ENCODE measurements at places on chromosomes 16 and 17. TPM values are rescaled to one million over a fixed set of nuclear protein-coding genes. Genes with fewer than 3 reads are reported as not detected.

GRCh38 chr17:61908292-61909037 is 19.3 kb downstream of the INTS2 start:
- DNase-seq = no peak

DNA sequence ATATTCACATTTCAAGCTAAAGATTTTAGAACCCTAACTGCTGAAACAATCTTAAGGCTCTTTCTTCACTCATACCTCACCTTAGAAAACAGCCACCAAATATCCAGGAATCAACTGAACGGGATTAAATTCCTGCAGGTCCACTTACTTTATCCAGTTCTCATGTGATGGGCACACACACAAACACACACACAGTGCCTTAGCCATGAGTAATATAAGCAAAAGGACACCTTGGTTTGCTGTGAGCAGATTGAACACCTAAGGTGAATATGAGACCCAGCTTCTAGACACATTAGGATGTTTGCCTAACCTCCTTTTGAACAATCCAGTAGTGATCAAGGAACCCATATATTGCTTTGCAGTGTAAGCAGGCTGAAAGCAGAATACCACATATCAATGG is 81.5 kb downstream of the TUBD1 start:
- no peak for DNase-seq

GRCh38 chr17:38587947-38588787 is 17.6 kb downstream of the SRCIN1 start:
- DNase-seq = no peak

DNA sequence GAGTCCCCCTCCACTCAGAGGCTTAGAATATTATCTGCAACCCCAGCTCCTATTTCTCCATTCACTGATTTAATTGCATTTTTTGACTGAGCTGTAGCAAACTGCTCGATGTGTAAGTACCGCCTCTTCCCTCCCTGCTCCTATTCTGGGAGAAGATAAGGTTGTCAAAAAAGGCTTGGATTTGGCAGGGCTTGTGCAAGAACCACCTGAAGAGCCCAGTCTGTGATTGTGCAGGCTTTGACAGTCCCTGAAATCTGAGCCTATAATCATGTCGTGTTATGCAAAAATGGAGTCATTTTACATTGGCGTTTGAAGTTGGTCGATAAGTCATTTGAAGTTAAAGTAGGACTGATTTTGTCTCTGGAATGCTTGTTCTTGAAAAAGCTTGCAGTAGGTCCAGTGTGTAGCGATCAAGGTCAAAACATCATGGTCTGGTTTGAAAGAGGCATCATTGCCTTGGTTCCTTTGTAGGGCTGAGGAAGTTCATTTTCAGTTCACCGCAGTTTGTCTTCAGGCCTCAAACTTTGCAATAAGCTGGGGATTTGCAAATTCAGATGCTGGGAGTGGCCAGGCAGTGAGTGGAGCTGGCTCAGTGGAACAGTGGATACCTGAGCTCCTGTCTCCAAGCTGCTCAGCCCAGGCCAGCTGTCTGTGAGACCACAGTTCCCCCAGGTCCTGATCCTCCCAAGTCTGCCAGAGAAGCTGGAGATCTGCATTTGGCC is 68.8 kb downstream of the KATNIP start:
- DNase-seq = no peak

DNA sequence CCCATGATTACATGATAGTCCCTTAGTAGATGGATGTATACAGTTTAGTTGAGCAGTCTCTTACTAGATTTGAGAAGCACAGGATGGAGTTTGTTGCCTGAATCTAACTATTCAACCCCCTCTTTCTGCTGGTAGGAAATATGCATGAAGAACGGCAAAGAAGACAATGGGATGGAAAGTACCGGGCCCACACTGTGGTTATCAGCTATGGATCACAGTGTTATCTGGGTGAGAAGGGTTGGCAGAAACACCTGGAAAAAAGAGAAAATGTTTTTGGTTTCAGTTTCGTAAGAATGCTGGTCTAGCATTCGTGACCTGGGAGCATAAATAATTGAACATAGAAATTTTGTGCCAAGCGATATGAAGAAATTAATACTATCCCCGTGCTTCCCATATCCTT is 53.1 kb downstream of the ANKFN1 start:
- no peak for DNase-seq

GRCh38 chr17:64787921-64788271 is 125.8 kb upstream of the SMURF2 start:
- no peak for DNase-seq

DNA sequence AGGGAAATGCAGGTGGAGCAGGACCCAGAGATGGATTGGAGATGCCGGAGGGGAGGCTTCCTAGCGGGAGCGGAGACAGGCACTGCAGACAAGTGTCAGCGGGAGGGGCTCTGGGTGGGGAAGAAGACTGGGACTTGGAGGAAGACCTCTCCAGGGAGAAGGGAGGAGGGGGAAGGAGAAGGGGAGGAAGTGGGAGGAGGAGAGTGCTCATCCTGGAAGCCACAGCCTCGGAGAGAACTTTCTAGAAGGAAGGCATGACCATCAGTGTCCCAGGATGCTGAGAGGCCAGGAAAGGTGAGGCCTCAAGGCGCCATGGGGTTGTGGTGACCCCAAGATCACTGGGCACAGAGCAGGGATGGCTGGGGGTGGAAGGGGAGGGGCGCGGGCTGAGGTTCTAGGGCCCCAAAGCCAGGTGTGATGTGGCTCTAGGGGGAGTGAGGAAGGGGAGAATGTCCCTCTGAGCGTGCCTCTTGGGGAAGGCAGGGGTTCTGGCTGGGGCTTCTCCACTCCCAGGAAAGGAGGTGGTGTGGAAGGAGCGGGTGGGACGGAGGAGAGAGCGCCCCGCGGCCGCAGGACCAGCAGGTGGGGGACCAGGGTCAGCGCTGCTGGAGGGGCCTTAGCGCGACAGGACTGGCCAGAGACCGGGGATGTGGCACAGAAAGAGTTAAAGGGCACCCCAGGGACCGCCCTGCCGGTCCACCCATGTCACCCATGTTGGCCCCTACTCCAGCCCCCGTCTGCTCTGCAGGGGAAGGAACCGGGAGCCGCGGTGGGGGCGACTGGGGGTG is 900 bp upstream of the GCGR start:
- no peak for DNase-seq

- DNase-seq = no peak
Observed at GRCh38 chr16:35485915-35486314, 2026.5 kb downstream of the TP53TG3F start.

GRCh38 chr17:39782481-39782880 is 44.7 kb downstream of the GRB7 start:
- peak; percentile 19 for DNase-seq

DNA sequence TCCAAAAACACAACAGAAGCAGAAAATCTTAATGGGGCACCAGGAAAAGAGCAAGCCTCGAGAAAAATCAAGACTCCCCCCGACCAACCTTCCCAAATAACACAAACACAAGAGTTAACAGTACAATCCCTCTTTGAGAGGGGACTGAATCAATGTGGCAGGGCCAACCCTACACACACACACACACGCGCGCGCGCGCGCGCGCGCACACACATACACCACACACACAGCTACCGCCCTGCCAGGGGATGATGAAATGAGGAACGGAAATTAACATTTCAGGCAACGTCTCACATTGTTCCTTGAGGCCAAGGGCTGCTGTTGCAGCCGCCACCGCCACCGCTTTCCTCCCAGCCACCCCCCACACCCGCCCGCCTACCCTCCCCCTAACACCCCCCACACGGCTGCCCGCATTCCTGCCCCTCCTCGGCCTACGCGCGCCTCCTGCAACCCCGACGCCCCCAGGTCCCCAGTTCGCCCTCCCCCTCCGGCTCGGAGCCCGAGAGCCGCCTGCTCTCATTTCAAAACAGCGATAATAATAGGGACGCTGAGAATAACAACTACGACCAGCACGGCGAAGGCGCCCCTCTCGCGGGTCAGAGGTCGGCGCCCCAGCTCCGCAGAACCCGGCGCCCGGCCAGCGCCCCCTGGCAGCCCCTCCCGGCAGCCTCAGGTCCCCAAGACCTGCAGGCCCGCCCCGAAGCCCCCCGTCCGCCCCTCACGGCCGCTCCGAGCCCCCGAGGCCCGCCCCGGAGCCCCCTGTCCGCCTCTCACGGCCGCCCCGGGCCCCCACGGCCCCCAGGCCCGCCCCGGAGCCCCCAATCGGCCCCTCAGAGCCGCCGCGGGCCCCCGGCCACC is 1.1 kb downstream of the ANKRD11 start:
- DNase-seq = peak; percentile 88

DNA sequence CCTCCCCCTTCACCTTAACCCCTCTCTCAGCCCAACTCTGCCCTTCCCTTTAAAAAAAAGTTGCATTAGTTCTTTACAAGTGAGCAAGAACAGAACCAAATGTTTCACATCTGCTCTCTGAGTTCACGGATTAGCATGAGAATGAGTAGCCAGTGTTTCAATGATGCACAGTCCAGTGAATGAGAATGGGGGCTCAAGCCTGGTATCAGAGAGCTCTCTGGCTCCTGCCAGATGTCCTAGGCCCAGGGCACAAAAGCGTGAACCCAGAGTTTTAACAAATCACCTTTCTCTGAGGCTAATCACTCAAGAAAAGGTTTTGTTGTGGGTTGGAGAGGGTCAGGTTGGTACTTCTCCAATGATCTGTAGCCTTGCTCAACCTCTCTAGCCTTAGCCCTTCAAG is 41.5 kb upstream of the HS3ST3A1 start:
- no peak for DNase-seq

DNA sequence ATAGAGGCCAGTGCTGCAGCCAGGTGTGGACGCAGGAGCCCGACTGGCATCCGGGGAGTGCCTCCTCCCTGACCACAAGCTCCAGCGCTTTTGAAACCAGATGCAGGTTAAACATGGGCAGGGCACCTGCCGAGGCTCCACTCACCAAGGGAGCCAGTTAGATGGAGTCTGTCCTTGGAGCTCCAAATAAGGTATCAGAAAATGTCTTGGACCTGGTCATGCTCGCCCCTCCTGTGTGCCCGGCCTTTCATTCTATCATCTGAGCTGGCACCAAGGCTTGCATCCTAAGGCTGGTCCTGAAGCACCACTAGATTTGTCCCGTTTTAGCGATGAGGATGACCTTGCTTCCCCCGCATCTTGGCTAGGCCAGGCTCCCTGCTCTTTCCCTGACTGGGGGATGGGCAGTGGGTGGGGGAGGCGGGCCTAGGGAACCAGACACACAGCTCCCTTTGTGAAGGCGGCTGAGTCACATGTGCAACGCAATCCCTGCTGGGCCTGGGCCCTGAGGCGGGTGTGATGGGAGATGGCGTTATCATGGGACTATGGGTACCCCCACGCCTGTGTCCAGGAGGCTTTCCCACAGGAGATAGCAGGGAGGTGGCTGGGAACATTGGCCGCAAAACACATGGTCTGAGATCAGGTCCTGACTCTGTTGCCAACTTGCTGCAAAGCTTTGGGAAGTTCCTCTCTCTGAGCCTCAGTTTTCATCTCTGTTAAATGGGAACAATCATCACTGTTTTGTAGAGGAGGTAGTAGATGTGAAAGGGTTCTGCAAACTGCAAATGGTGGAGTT is 5.0 kb upstream of the ADGRG1 start:
- peak; percentile 88 for DNase-seq

GRCh38 chr16:56382901-56383355 is 42.4 kb downstream of the AMFR start:
- DNase-seq = peak; percentile 37

DNA sequence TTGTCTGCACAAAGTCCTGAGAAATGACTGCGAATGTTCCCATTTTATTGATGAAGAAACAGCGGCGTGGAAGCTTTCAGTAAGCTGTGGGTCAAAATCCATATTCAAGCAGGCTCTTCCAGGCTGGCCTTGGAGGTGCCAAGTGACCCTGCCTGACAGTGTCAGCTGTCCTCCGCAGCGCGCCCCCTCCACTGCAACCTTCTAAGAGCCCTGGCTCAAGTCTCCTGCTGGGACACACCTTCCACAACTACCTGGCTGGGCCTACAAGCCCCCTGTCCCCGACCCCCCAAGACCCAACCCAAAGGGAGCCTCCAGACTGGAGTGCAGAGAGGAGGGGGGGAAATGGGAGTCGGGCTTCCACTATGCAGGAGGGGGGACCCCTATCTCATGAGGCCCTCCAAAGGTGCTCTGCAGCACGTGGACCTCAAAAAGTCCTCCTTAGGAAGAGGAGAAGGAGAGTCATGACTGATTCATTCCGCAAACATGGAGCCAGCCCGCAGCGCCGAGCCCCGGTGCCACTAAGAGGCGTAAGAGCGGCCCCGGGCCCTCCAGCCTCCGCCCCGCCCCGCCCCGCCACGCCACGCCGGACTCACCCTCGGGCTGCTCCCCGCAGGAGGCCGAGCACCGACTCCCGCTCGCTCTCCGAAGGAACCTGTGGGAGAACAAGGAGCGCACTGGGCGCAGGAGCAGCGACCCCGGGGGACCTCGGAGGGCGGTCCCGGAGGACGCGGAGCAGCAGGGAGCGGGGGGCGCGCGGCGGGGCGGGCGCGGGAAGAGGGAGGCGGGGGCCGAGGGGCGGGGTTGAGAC is 574 bp downstream of the MPP3 start:
- peak; percentile 82 for DNase-seq

DNA sequence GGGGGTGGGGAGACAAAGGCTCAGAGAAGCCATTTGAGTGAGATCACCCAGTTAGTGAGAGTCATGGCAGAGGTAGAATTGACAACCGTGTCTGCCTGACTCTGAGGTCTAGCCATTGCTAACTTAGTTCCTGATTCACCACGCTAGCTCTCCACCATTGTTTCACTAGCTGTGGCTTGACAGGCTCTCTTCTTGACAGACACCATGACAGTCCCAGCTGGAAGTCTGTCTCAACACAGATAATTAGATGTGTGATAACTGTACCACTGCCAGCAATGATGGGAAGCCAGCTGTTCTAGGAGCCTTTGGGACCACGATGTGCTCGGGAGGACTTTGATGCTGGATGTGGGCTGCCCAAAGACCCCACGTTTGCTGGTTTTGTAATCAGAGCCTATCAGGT is 170.5 kb upstream of the CACNG3 start:
- DNase-seq = no peak

DNA sequence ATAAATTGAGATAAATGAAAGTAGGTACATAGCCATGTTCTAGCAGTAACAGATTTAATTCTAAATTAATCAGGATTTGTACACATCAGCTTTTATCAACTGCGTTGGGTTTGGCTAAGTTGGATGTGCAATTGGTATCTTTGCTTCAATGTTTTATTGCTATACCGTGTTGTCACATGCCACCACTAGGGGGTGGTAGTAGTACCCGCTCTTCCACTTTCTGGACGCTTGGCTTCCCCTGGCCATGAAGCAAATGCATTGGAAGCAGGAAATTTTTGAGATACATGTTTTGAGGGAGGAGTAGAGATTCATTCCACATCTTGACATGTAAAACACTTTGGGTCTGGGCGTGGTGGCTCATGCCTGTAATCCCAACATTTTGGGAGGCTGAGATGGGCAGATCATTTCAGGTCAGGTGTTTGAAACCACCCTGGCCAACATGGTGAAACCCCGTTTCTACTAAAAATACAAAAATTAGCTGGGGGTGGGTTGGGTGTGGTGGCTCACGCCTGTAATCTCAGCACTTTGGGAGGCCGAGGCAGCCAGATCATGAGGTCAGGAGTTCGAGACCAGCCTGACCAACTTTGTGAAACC is 58.6 kb downstream of the EMP2 start:
- peak; percentile 58 for DNase-seq

IGFALS gene
- total RNA-seq = not detected

PIK3R5 gene
- total RNA-seq = not detected

BAHCC1 gene
- 6.8 TPM for total RNA-seq

RAB37 gene
- total RNA-seq = not detected

TLCD2 gene
- 0.71 TPM for total RNA-seq

KRT33B gene
- not detected for total RNA-seq

KRTAP4-4 gene
- total RNA-seq = not detected

DHRS13 gene
- 12.4 TPM for total RNA-seq

Measured in Daoy (cell line).